AG10803 (cell line): ENCODE measurements at places on chromosomes 12 and 14.

GRCh38 chr12:97047361-97047760 is 140.3 kb downstream of the NEDD1 start:
- no peak for DNase-seq

GRCh38 chr12:22994316-22994675 is 369.3 kb downstream of the ETNK1 start:
- no peak for DNase-seq

DNA sequence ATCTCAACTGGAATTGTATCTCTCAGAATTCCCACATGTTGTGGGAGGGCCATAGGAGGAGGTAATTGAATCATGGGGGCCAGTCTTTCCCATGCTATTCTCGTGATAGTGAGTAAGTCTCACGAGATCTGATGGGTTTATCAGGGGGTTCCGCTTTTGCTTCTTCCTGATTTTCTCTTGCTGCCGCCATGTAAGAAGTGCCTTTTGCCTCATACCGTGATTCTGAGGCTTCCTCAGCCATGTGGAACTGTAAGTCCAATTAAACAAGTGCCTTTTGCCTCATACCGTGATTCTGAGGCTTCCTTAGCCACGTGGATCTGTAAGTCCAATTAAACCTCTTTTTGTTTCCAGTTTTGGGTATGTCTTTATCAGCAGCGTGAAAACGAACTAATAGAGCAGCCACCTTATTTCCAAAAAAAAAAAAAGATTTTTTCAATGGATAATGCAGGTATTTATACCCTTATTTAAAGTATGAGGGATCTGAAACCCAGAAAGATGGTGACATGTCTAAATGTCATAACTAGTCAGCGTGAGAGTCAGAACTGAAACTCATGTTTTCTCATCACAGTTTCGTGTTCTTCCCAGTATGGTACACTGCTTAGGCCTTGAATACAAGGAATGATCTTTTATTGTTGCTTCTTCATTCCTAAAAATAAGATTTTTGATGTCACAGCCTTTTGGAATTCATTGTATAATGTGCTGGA is 89.6 kb downstream of the ERC1 start:
- DNase-seq: no peak

- no peak for DNase-seq
Measured at GRCh38 chr12:26713885-26714383, 119.1 kb downstream of the ITPR2 start.

GRCh38 chr14:49367696-49368095 is 218.5 kb downstream of the RPS29 start:
- DNase-seq: no peak

DNA sequence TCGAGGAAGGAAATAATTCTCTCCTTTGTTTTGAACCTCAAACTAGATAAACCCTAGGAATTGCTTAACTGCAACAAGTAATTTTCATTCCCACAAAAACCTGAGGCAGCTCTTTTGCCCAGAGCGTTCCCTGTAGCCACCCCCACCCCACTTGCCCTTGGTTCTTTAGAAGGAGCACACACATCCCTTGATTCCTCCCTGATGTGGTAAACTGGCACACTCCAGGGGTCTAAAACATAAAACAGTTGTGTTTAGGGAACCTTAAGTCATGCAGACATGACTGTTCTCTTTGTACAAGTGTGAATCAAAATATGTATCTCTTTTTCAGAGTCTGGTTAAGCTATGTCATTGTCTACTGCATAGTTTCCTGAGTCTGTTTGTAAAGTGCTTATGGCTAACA is 14.0 kb downstream of the MAPK1IP1L start:
- DNase-seq: no peak
